ENCODE measurements at places on chromosomes 5 and 9. TPM values are rescaled to one million over a fixed set of nuclear protein-coding genes. Genes with fewer than 3 reads are reported as not detected.

Gene NEUROG1
- not detected for polyA plus RNA-seq

Gene PCDHGB7
- 7.0 TPM for polyA plus RNA-seq

Gene SLC45A2
- 0.33 TPM for polyA plus RNA-seq

- no peak for DNase-seq
Measured at GRCh38 chr9:111276431-111277128, 53.4 kb downstream of the OR2K2 start.

DNA sequence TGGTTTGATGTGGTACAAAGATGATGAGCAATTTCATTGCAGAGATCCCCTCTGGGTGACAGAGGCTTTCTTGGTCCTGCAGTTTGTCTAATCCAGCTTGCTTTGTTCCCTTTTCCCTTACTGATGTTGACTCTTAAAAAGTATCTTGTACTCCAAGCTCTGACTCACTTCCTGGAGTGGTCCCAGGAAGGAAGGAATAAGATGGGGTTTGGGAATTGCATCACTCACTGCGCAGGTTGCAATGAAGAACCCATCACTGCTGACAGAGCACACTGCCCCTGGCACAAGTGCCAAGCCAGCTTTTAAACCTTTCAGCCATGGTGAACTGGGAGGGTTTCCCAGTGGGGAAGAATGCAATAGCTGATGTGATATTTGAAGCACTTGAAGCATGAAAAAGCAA is 662.2 kb upstream of the CTNND2 start:
- DNase-seq = no peak

DNA sequence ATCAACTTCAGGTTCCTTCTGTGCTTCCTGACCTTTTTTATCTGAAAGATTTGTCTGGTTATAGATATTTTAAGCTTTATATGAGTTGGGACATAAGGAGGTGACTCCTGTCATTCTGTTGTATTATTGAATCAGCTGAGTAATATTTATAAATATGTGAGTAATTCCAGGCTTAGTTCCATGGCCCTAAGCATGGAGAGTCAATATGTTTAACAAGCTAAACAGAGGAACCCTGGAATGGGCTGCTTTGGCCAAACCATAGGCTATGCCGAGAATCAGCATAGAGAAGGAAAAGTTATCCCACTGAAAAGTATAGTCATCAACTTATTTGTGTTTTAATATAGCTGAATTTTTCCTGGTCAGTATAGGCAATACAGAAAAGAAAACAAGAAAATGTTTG is 7.2 kb upstream of the EIF4EBP3 start:
- no peak for DNase-seq

DNA sequence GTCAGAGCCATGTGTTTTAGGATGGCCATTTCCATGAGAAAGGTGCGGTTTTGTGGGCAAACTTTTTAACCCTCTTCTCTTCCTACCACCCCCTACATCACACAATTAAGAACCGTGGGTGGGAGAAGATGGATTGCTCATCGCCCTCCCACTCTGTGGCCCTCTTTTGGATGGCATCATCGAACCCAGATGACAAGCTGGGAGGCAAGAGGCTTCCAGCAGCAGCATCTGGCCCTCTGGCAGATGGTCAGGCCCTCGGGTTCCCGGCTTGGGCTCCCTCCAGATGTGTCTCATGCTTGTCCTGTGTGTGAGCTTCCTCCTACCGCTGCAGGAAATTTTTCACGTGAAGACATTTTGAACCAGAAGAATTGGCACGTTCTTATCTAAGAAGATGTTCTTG is 199.9 kb downstream of the EBF1 start:
- no peak for DNase-seq

DNA sequence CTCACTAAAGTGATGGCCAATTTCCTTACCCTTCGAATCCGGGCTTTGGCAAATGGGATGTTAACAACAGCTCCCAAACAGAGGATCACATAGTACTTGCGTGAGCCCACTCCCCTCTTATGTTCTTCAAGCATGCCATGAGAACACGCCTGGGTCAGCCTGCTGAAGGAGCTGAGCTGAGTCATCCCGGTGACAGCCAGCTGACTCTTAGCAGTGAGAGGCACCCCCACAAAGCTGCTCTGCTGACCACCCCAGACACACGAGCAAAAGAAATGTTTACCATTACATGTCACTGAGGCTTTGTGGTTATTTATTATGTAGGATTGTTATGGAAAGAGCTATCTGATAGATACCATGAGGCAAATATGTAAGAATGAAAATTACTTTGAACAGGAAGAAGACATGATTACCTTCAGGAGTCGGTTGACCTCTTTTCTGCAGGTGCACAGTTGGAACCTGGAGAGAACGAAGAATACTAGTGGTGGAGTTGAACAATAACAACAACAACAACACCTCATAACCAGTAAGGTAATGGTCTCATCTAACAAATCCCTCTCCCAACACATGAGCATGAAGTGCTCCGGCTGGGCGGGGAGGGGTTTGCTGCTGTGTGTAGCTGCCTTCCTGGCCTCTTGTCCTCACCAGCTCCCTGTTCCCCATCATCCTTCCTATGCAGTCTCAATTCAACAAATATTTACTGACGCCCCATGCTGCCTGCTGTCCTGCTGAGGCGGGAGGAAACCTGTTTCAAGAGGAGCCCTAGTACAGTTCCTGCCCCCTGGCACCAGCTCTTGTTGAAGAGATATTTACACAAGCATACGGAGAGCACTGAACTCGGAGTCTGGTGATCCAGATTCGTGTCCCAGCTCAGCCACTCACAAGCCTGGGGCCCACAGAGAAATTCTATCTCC is 69.4 kb upstream of the LHFPL2 start:
- DNase-seq = no peak

DNA sequence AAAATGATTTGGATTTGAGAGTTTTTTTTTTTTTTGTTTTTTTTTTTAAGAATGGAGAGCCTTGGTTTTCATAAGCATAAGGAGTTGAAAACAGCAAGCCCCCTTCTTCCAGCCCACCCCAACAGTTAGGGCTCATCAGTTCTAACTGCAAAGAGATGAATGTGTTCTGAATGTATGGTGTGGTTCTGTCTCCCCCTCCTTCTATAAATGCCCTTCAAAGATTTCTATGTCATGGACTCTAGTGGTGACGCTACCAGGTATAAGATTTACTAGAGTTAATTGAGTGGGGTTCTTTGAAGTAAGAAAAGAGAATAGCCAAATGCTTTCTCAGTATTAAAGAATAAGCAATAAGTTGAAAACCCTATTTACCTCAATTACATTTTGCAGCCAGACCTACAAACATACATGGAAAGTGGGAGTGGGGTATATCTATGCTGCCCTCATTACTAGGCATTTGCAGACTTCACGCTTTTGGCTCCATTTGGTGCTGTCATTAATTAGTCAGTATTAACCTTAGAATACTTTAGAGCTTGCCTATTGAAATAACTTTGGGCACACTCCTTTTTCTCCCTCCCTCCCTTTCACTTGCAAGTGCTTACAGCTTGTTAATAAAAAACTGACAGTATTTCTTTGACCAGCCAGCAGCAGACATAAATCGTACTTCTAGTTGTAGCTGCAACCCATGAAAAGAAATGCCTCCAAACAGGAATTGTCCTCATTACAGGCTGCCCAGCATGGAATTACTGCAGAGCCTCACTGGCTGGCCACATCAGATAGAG is 667.2 kb upstream of the ZNF608 start:
- DNase-seq = no peak

- no peak for DNase-seq
Measured at GRCh38 chr9:119020730-119021333, 348.4 kb downstream of the BRINP1 start.

DNA sequence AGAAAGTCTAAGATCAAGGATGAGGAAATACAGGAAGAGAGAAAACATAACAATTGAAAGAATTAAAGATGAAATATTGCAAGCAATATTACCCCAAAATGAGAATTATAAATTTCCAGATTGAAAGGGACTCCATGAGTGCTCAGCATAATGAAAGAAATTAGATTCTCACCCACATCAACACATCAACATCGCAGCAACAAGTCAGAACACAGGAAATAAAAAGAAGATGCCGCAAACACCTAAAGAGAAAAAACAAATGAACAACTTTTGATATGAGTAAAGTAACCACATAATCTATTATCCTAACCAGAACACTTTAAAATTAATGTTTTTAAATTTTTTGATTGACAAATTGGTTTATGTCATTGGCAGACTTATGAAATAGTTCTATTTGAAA is 318.3 kb upstream of the PTGER4 start:
- no peak for DNase-seq

DNA sequence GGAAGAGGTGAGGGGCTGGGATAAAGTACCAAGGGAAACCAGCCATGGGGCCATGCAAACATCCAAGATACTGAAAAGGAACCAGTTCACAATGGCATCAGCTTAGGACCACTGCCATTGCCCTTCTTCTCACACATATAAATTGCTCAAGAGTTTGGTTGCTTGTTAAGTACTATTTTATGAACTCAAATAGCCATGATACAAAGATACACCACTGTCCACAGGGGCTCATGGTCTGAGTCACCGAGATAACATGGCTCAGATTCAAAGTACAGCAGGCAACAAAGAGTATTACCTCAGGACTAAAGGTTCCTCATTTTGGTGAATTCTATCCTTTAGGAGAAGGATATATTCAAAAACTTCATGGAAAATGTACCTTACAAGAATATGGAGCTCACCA is 55.6 kb downstream of the FANCC start:
- no peak for DNase-seq

DNA sequence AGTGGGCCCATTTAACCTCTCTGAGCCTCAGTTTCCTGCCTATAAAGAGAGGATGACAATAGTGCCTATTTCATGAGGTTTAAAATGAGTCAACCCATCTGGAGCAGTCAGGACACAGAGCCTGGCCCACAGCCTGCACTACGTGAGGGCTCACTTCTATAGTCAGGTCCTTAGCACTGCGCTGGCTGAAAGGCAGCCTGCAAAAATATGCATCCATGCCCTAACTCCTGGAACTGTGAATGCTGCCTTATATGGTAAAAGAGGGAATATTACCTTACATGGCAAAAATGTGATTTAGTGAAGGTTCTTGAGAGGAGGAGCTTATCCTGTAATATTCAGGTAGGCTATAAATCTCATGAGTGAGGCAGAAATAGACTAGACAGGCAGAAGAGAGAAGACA is 98.5 kb downstream of the GABBR2 start:
- DNase-seq = no peak

DNA sequence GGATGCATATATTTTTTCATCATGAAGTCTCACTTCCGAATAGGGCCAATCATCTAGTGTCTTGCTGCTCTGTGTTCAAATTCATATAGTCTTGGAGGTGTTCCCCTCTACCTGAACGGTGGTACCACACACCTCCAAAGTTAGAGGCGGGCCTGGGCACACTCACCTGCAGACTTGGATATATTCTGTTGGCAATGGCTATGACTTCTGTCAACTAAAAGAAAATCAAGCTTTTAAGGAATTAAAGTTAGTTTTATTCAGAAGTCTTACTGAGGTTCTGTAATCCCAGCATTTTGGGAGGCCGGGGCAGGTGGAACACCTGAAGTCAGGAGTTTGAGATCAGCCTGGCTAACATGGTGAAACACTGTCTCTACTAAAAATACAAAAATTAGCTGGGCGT is 2.6 kb upstream of the NIPAL4 start:
- no peak for DNase-seq

DNA sequence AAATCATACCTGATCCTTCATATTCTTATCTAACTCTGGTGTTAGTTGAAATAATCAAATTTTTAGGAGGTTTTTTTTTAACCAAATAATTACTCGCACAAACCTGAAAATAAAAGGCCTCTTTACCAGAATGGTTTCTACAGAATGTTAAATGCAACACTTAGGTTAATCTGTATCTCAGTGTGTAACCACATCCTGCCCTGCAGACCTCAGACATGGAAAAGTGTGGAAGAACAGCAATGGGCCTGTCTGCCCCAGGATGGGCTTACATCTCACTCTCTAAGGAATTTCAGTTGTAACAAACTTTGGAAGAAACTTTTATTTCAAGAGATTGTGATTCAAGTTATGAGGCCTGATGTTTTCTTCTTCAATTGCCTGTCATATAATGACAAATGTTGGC is 32.5 kb upstream of the MIER3 start:
- no peak for DNase-seq

DNA sequence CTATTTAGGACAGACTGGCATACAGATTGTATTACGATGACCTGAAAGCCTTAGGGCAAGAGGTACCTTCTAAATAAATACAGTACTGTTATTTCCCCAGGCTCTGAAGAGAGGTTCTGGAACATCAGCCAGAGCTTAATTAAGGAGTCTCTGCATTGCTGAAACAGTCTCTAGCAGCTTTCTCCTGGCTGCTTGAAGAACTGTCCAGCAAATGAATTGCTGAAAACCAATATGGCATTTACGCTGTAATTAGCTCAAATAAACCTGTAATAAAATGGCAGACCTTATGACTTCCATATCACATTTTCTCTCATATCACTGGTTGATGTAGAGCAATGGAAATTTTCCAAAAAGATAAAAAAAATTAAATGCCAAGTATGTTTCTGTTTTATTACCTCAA is 636.3 kb downstream of the GABRG2 start:
- no peak for DNase-seq

DNA sequence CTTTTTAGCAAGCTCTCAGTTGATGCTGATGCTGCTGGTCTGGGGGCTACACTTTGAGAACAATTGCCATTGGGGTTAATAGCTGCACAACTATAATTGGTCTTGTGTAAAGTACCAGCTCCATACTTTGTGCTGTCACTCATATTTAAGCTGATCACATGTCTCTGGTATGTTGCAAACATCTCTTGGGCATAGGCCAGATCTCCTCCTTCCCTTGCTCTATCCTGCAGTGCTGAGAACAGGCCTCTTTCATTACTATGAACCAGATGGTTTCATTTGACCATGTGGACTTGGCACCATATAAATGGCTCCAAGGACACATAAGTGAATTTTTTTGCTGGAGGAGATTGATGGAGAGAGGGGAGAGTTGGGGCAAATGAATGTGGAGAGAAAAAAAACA is 48.4 kb downstream of the DMRT2 start:
- no peak for DNase-seq

- DNase-seq = no peak
Measured at GRCh38 chr5:39757131-39757530, 332.4 kb upstream of the DAB2 start.

DNA sequence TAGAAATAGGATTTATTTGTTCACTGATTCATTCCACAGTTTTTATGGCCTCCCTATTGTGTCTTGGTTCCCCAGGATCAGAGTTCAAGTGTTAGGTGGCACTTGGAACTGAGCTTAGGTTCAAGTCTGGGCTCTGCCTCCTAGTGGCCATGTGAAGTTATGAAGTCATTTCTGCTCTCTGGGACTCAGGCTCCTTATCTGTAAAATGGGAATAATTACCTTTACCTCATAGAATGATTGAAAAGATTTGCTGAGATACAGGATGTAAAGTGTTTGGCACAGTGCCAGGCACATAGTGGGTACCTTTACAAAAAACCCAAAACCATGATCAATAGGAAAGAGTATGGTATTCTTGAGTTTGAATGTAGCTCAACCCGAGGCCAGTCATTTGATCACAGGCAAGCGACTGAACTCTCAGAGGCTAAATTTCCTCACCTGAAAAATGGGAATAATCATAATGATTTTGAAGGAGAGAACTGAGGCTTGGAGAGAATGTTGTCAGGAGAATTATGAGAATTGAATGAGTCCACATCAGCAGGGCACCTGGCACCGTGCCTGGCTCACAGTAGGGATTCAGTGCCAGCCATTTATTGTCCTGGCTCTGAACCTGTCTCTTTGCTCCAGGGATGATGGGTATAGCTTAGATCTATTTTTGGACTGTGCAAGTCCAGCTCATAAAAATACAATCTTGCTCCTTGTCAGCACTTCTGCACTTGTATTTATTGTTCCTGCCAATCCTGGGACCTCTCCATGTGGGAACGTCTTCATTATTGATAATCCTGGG is 10.8 kb downstream of the NSG2 start:
- DNase-seq = no peak

GRCh38 chr9:130288393-130288792 is 22.8 kb downstream of the HMCN2 start:
- DNase-seq = no peak

GRCh38 chr9:88874391-88874790 is 116.9 kb upstream of the S1PR3 start:
- DNase-seq = no peak
